ENCODE measurements at places on chromosomes 5 and 9. TPM values are rescaled to one million over a fixed set of nuclear protein-coding genes. Genes with fewer than 3 reads are reported as not detected.

DNA sequence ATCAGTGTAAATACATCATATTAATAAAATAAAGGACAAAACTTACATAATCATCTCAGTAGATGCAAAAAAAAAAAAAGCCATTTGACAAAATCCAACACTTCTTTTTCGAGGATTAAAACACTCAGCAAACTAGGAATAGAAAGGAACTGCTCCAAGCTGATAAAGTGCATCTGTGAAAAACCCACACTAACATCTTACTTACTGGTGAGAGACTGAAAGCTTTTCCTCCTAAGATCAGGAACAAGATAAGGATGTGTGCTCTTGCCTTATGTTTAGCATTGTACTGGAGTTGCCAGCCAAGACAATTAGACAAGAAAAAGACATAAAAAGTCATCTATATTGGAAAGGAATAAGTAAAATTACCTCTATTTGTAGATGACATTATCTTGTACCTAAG lies 120.2 kb upstream of the SAP30L start:
- no peak for DNase-seq

DNA sequence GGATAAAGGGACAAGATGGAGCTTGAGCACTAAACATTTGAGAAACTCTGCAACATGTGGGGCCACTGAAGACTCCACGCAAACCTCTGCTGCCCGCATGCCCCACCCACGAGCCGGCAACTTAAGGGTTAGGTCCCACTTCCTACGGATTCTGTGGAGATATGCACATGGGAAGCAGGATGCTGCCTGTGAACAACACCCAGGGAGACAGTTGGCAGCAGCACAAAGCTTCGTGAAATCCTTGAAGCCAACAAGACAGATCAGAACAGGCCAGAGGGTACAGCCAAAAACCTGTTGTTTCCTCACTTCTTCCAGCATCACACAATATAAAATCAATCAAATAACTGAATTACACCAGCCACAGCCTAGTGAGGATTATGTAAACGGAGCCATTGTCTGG lies 270.4 kb downstream of the ENC1 start:
- DNase-seq: no peak

- no peak for DNase-seq
Measured at GRCh38 chr9:124884376-124884775, 22.4 kb downstream of the ARPC5L start.

The OR1J4 gene
- not detected for total RNA-seq

The CARTPT gene
- total RNA-seq: not detected

Measured in HCT116 (cell line).